ENCODE measurements at places on chromosomes 2 and 18.
A peak's percentile ranks its signal among the peaks of the same experiment; 100 is the strongest.

- peak; percentile 60 for DNase-seq
Observed at GRCh38 chr2:85792783-85793441, 39.1 kb downstream of the ATOH8 start.

GRCh38 chr2:38960609-38961320 lies 71.1 kb downstream of the ARHGEF33 start:
- no peak for DNase-seq

GRCh38 chr2:191289049-191289448 lies 43.8 kb downstream of the MYO1B start:
- no peak for DNase-seq

DNA sequence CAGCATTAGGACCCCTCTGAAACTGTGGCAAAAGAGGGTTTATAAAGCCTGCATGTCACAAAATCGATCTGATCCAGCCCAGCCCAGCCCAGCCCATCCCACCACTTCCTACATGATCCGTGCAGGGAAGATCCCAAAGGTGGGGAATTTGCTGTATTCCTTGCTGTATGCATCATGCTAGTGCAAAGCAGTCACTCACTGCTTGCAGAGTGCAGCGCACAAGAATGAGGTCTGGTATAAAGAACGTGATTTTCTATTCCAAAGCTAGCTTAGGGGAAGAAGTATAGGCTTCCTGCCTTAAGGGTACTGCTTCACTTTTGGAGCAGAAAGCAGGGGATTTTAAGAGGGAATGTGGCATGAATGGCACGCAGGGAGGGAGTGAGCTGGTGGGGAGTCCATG lies 18.9 kb upstream of the SERPINB11 start:
- DNase-seq, result no peak

GRCh38 chr2:150427298-150427697 lies 60.2 kb downstream of the RND3 start:
- no peak for DNase-seq

GRCh38 chr2:155574941-155575340 lies 757.6 kb downstream of the NR4A2 start:
- no peak for DNase-seq

DNA sequence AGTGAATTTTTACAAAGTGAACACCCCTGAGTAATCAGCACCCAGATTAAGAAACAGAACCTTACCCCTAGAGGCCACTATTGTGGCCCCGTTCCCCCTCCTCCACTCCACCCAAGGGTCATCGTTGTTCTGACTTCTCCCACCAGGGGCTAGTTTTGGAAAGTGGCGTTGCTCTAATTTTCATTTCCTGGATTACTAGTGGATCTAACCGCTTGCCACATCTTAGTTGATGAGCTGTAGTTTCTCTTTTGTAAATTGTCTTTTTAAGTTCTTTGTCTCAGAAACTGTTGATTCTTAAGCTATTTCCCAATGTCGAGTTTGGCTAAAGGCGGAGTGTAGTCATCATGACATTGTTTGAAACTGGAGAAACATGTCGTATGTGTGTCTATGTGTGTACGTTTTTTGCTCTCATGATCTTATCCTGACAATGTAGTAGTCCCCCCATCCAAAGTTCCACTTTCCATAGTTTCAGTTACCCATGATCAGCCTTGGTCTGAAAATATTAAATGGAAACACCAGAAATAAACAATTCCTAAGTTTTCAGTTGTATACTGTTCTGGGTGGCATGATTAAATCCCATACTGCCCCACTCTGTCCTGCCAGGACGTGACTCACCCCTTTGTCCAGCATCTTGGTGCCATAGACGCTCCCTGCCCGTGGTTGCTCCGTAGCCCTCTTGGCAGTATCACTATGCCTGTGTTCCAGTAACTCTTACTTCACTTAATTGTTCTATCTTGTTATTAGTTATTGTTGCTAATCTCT lies 71.0 kb upstream of the SP3 start:
- peak; percentile 82 for DNase-seq

- DNase-seq, result no peak
Observed at GRCh38 chr2:161814008-161814660, 189.9 kb downstream of the SLC4A10 start.

DNA sequence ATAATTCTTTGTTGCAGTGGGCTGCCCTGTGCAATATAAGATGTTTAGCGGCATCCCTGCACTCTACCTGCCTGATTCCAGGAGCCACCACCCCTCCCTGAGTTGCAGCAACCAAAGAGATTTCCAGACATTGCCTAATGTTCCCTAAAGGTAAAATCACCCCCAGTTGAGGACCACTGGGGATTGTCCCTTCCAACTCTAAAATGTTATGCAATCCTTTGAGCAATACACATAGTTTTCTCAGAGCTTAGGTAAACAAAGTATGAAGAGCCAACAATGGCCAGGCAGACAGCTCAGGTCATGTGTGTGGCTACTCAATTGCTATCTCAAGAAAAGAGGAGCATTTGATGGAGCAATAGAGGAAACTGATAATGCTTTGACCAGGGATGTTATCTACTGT lies 87.0 kb downstream of the XDH start:
- no peak for DNase-seq

DNA sequence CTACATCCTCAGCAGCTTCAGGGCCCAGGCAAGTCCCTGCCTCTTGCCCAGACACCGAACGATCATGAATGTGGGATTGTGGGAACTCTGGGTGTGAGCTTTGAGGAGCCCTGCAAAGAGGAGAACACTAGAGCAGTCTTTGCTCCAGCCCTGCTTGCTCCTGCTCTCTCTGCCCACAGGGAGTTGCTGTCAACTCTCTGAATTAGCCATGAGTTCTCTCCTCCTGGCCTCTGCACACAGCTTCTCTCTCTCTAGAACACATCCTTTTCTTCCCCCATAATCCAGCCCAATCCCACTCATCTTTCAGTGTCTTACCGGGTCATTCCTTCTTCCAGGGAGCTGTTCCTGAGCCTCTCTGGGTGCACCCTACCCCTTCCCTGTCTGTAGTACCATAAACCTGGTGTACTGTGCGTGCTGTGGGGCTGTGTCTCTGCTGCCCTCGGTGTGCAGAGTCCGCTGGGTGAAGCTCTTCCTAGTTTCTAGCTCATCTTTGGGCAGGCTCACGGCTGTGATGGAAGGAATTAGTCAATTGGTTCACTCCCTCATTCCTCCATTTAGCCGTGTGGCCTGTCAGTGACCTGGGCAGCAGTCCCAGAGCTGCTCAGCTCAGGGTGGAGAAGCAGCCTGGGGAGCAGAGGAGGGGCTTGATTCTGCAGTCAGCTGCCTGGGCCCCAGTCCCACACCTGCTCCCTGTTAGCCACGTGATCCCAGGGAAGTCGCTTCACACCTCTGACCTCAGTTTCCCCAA lies 132.9 kb upstream of the HDAC4 start:
- no peak for DNase-seq

- DNase-seq, result no peak
Observed at GRCh38 chr18:47809420-47809819, 121.0 kb downstream of the SMAD2 start.

DNA sequence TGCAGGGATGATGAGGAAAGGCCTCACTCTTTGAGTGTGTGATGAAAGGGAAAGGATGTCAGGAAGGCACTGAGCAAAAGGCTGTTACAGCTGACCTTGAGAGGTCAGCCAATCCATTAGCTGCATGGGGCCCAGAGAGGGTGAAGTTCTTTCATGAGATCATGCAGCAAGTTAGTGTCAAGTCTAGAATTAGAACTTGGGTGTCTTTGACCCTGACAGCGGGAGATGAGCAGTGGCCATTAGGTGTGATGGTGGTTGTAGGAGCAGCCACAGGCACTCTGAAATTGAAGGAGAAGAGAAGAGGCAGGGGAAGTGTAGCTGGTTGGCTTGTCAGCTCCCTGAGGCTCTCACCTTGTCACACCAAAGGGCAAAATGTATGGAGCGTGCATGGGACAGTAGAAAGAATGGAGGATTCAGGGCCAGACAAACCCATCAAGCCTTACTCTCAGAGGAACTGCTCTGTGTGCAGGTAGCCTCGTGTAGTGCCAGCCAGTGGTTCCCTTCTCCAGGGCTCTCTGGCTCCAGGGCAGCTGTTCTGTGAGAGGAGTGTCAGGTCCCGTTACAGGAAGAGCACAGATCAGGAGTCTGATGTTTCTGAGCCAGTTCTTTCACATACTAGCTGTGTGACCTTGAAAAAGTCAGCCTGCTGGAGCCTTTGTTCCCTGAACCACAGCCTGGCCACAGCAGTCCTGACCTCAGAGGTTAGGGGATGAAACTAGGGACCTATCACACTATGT lies 35.9 kb downstream of the MAP4K4 start:
- DNase-seq, result no peak

- no peak for DNase-seq
Observed at GRCh38 chr2:216698293-216698692, 2.9 kb upstream of the IGFBP5 start.

- no peak for DNase-seq
Observed at GRCh38 chr2:199602896-199603717, 145.4 kb upstream of the SATB2 start.

GRCh38 chr2:108266218-108266617 lies 22.5 kb upstream of the SULT1C2 start:
- no peak for DNase-seq

DNA sequence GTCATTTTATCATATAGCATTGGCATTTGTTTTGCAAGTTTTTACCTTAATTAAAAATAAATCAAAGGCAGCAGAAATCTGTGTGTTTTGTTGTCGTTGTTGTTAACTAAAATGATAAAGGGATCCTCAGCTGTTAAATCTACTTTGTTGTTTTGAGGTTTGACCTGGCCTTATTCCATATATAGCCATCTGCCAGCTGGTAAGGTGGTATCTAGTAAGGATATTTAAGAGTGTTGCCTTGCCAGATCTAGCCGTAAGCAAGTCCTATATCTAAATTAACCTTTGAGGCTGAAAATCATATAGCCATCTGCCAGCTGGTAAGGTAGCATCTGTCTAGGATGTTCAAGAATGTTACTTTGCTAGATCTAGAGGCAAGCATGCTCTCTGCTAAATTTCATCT lies 56.6 kb downstream of the BMPR2 start:
- DNase-seq, result no peak

- DNase-seq, result no peak
Observed at GRCh38 chr2:143482316-143482715, 353.1 kb downstream of the ARHGAP15 start.

DNA sequence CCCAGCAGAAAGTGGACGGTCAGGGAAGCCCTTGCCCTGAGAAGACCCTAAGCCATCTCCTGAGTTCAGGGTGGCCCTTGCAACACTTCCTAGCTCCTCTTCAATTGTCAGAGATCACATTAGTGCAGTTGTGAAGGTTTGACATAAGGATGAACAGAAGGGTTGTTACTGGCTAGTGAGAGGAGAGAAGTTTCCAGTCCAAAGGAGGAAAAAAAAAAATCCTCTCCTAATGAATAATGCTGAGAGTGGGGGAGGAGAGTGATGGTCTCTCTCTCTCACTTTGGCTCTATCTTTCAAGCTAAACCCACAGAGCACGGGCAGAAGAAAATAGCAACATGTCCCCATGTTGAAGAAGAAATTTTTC lies 819.9 kb downstream of the BCL11A start:
- no peak for DNase-seq

- DNase-seq, result no peak
Observed at GRCh38 chr18:45871431-45872084, 46.1 kb downstream of the SIGLEC15 start.

- DNase-seq, result no peak
Observed at GRCh38 chr2:137846993-137847392, 117.3 kb upstream of the HNMT start.

GRCh38 chr18:45231617-45232016 lies 383.7 kb upstream of the SLC14A2 start:
- no peak for DNase-seq

- DNase-seq, result no peak
Observed at GRCh38 chr2:153986488-153987229, 114.9 kb downstream of the GALNT13 start.

DNA sequence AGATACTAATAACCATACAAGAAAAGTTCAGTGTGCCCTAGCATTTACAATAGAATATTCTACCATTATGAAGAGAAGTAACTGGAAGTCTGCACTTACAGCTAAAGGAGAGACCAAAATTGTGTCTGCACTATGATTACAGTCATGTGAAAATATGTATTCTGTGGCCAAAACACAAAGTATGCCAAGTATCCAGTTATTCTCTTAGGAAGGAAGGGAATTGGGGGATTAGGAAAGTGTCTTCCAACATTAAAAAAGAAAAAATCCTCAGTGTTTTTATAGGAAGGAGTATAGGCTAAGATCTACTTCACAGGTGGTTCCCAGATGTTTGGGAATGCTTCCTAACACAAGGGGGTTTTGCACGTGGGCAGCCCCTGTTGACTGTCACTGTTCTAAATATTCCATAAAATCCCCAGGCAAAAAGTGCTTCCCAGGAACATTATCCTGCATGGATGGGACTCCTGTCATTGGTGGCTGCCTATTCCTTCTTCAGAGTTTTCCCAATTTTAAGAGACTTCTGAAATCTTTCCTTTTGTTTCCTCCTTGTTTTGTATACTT lies 180.2 kb upstream of the KLHL29 start:
- no peak for DNase-seq

- DNase-seq, result no peak
Observed at GRCh38 chr2:238067939-238068338, 7.1 kb downstream of the SCLY start.

GRCh38 chr2:239258248-239258647 lies 142.6 kb downstream of the HDAC4 start:
- peak; percentile 21 for DNase-seq

DNA sequence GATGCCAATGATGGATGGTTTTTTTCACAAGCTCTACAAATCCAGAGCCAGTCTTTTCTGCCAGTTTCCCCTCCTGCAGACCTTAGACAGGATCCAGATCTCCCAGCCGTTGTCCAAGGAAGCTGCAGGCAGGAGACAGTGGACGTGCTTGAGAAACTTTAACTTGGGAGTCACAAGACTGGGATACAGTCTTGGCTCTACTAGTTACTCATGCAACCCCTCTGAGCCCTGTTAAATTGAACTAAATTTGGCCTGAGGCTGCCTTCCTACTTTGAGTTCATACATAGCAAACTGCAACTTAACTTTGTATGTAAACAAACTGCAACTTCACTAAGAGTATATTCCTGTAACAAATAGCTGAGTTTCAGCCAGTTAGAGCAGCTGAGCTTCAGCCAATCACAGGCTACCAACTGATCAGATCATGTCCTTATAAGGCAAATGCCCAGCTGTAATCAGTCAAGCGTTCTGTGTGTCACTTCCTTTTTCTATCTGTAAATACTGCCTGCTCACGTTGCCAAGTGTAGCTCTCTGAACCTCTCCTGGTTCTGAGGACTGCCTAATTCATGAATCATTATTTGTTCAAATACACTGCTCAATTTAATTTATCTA lies 140.9 kb downstream of the CAPN13 start:
- DNase-seq, result peak; percentile 81

GRCh38 chr2:1306014-1306686 lies 107.1 kb upstream of the TPO start:
- no peak for DNase-seq

- peak; percentile 86 for DNase-seq
Observed at GRCh38 chr2:9288233-9288632, 81.6 kb downstream of the ASAP2 start.

- peak; percentile 37 for DNase-seq
Observed at GRCh38 chr2:216066230-216066629, 15.4 kb downstream of the PECR start.

GRCh38 chr2:159034713-159035112 lies 66.3 kb downstream of the TANC1 start:
- DNase-seq, result peak; percentile 54
